ENCODE measurements at places on chromosomes 4 and X. TPM values are rescaled to one million over a fixed set of nuclear protein-coding genes. Genes with fewer than 3 reads are reported as not detected.
A peak's percentile ranks its signal among the peaks of the same experiment; 100 is the strongest.

DNA sequence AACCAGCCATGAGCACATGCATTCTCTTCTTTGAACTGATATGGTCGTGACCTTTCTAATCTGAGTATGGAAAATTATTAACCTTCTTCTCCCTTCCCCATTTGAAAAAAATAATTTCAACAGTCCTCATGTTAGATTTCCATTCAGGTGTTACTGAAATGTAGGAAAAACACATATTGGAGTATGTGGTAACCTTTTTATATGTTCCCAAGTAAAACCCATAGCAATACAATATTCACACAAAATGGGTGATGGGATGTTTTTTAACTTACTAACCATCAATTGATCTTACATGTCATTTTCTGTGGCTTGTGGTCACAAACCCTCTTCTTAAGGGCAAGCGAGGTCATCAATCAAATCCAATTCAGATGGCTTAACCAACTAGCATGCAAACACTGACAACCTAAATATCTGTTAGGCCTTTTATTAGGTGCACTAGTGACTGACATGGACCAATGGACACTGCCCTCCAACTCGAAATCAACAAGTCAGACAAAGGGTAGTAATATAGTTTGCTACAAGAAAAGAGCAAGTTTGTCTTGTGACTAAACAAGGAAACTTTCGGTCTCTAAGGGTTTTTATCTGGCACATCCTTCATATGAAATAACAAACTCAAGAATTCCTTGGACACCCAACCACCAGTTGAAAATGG is 74.3 kb downstream of the CAMK2D start:
- H3K27ac ChIP-seq, result no peak overlapping the region
- peaks cover 29% of the 10 kb centered on the region for H3K4me1 ChIP-seq
- DNase-seq, result no peak
- no peak overlapping the region for H3K4me3 ChIP-seq
- no peaks in the 10 kb centered on the region for H3K27me3 ChIP-seq

DNA sequence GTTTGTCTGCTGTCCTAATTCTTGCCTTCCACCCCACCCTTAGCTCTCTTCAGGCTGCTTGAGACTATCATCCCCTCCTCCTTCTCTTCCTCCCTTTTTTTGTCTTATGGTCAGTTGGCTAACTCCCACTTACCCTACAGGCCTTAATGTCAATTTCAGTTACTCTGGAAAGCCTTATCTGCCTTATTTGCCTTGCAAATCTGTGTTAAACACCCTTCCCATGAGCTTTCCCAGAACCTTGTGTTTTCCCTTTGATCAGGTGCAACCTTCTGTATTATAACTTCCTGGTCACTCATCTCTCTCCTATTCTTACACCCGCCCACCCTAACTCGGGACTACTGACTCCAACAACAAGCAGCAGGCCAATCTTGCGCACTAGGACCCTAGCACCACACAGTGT is 74.8 kb downstream of the COX18 start:
- DNase-seq, result no peak
- no peak overlapping the region for H3K4me3 ChIP-seq
- H3K4me1 ChIP-seq, result no peaks in the 10 kb centered on the region
- H3K36me3 ChIP-seq, result no peaks in the 10 kb centered on the region

DNA sequence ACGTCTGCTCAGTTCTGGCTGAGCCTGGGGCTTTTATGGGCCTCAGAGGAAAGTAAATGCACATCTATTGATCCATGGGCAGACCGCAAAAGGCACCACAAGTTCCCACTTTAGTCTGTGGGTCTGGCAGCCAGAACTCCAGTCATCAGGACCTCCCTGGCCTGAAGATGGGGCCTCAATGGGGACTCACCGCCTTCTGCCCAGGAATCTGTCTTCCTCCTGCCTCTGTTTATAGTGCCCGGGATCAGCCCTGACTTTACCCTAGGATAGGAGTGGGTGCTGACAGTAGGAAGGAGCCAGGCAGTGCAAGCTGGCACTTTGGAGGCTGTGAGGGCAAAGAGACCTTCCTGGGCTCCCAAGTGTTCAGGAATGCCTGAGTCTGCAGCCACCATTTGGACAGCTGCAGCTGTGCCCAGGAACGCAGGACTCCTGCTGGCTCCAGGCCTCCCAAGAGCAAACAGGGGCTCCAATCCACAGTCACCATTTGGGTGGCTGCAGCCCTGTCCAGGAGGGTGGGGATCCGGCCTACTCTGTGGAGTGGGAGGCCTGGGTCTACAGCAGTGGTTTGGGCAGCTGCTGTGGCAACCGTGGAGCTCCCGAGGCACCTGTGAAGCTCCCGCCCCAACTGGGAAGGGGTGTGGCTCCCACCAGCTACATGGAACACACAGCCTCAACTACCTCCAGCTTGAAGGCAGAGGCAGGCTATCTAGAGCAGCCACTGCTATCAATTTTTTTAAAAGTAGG is 1440.9 kb upstream of the ADGRL3 start:
- no peak overlapping the region for H3K4me3 ChIP-seq
- H3K27me3 ChIP-seq, result no peaks in the 10 kb centered on the region
- H3K4me1 ChIP-seq, result no peaks in the 10 kb centered on the region
- no peak overlapping the region for H3K27ac ChIP-seq
- no peaks in the 10 kb centered on the region for H3K36me3 ChIP-seq

DNA sequence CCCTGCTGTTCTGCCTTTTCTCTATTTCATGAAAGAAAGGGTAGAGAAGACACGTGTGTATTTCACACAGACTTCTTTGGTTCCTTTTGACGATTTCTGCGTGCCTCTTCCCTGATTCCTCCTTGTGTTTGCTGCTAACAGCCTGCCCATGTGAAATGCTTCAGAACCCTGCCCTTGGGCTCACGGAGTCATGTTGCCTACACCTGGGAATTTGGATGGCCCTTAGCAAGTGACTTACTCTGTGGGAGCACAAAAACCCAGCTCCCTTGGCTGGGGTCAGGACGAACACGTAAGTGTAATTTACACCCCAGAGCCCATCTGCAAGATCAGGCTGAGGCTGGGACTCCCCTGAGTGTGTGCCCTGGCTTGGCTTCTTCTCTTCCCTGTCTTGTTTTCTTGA is 220.3 kb upstream of the BCOR start:
- no peak overlapping the region for H3K4me3 ChIP-seq
- H3K4me1 ChIP-seq, result no peaks in the 10 kb centered on the region
- no peaks in the 10 kb centered on the region for H3K27me3 ChIP-seq

DNA sequence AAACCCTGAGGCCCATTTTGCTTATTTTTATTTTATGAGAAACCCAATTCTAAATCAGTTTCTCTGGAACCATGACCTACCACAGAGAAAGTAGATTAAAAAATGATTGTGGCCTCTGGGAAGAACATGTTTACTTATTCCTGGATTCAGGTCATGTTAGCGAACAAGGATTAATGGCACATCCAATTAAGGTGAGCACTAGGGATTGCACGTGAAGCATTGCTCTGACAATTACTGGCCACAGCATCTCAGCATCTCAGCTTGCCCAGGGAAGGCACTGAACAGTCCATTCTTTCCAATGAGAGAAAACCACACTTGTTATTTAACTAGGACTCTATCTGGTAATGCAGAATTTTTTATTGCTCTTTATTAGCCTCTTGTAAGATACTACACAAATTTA is 119.8 kb downstream of the ZNF330 start:
- H3K27me3 ChIP-seq, result no peaks in the 10 kb centered on the region
- H3K27ac ChIP-seq, result no peak overlapping the region
- DNase-seq, result no peak
- no peaks in the 10 kb centered on the region for H3K36me3 ChIP-seq
- H3K4me1 ChIP-seq, result no peaks in the 10 kb centered on the region

- H3K27ac ChIP-seq, result no peak overlapping the region
- no peak for DNase-seq
- no peaks in the 10 kb centered on the region for H3K27me3 ChIP-seq
- H3K4me3 ChIP-seq, result no peak overlapping the region
- H3K4me1 ChIP-seq, result no peaks in the 10 kb centered on the region
These were observed 115.0 kb upstream of the TLL1 start for GRCh38 chr4:165758086-165758485.

- H3K27me3 ChIP-seq, result no peaks in the 10 kb centered on the region
- DNase-seq, result no peak
- H3K4me1 ChIP-seq, result no peaks in the 10 kb centered on the region
- no peak overlapping the region for H3K4me3 ChIP-seq
These were observed 14.8 kb upstream of the UCHL1 start for GRCh38 chr4:41241919-41242318.

DNA sequence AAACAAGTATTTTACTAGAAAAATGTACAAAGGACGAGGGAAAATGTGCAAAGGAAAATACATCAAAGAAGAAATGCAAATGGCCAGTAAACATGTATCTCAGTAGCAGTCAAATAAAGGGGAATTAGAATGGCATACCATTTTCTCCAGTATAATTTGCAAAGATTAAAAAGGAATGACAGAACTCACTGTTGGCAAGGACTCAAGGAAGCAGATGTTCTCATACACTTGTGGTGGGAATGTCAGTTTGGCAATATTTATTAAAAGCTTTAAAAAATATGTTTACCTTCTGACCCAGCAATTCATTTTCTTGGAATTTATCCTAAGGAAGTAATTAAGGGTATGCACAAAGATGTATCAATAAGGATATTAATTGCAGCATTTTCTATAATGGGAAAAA is 7.6 kb downstream of the CLCN5 start:
- no peaks in the 10 kb centered on the region for H3K36me3 ChIP-seq
- DNase-seq, result no peak

DNA sequence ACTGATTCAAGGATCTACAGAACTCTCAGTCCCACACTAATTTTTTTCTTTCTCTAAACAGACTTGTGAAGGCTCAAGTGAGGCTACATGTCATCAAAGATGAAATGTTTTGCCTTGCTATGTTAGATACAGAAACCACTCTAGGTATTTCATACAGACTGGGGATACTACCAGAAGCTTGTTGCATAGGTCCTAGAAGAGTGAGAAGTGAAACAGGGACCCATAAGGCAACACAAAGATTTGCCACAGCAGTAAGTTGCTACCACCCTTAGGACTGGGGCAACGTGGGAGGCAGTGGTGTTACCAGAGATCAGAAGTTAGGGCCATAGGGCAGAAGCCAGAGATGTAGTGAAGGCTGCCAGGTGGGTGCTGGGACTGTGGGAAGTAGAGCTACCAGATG is 50.7 kb upstream of the MID1IP1 start:
- no peak overlapping the region for H3K4me3 ChIP-seq
- H3K4me1 ChIP-seq, result no peaks in the 10 kb centered on the region
- no peak for DNase-seq
- no peak overlapping the region for H3K27ac ChIP-seq

DNA sequence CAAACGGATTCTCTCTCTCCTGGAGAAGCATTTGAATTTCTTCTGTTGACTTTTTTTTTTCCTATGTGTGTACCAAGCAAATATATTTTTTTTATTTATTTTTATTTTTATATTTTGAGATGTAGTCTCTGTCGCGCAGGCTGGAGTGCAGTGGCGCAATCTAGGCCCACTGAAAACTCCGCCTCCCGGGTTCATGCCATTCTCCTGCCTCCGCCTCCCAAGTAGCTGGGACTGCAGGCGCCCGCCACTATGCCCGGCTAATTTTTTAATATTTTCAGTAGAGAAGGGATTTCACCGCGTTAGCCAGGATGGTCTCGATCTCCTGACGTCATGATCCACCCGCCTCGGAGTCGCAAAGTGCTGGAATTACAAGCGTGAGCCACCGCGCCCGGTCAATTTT is 549.5 kb upstream of the GNPDA2 start:
- no peak for DNase-seq
- no peaks in the 10 kb centered on the region for H3K4me1 ChIP-seq
- H3K27me3 ChIP-seq, result no peaks in the 10 kb centered on the region
- no peak overlapping the region for H3K4me3 ChIP-seq
- no peaks in the 10 kb centered on the region for H3K36me3 ChIP-seq

DNA sequence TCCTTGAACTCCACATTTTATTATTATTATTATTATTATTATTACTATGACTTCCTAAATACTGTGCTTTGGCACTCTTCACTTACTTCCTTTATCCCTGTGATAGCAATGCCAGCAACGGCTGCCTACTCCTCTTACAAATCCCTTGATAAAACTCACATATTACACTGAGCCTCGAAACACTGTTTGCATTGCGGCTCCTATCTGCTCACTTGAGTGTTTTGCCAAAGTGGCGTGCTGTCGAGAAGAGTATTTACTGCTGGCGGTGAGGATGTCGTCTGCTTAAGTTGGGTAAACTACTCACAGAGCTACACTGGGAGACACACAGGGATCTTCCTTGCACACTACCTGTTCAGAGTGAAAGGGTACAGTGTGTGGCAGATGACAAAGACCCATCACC is 143.4 kb upstream of the VCX3A start:
- H3K27me3 ChIP-seq, result no peaks in the 10 kb centered on the region
- H3K4me1 ChIP-seq, result no peaks in the 10 kb centered on the region
- DNase-seq, result no peak
- no peak overlapping the region for H3K27ac ChIP-seq

GRCh38 chr4:103075435-103075893 is 1.1 kb downstream of the SLC9B2 start:
- no peaks in the 10 kb centered on the region for H3K27me3 ChIP-seq
- no peak for DNase-seq
- H3K27ac ChIP-seq, result peak overlapping the region; percentile 93
- H3K4me1 ChIP-seq, result no peaks in the 10 kb centered on the region
- H3K4me3 ChIP-seq, result peak overlapping the region; percentile 77
- no peaks in the 10 kb centered on the region for H3K36me3 ChIP-seq

GRCh38 chrX:136219893-136220292 is 31.3 kb downstream of the MAP7D3 start:
- no peaks in the 10 kb centered on the region for H3K36me3 ChIP-seq
- no peaks in the 10 kb centered on the region for H3K4me1 ChIP-seq
- no peak overlapping the region for H3K27ac ChIP-seq
- no peaks in the 10 kb centered on the region for H3K27me3 ChIP-seq
- no peak for DNase-seq

DNA sequence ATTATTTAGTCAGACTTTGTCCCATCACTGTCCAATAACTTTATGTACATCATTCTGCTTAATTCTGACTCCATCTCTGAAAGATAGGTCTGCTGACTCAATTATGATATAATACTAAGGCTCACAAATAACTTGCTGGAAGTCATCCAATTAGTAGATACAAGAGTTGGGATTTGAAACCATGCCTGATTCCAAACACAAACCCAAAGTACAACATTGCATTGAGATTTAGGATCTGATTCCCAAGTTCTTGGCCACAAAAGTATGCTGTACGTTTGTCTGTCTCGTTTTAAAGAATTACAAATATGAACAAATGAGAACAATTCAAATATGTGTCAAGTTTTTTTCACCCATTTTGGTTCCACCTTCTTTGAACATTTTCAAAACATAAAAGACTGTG is 108.8 kb downstream of the AMELX start:
- no peak for DNase-seq
- H3K27me3 ChIP-seq, result no peaks in the 10 kb centered on the region
- H3K27ac ChIP-seq, result no peak overlapping the region

DNA sequence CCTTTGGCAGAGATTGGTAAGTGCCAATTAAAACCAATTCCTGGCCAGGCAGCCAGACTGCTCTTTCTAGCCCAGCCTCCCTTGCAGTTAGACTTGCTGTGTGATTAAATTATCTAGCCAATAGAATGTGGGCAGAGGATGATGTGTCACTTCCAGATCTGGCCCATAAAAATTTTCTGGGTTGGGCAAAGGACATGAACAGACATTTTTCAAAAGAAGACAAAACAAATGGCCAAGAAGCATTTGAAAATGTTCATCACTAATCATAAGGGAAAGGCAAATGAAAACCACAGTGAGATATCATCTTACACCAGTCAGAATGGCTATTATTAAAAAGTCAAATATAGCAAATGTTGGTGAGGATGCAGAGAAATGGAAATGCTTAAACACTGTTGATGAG is 71.4 kb upstream of the STIM2 start:
- H3K27ac ChIP-seq, result no peak overlapping the region
- no peaks in the 10 kb centered on the region for H3K27me3 ChIP-seq
- DNase-seq, result no peak
- no peak overlapping the region for H3K4me3 ChIP-seq
- H3K4me1 ChIP-seq, result peaks cover 8% of the 10 kb centered on the region

The PDGFRA gene
- 46.5 TPM for total RNA-seq

The GABRE gene
- total RNA-seq, result 9.7 TPM

The SMC1A gene
- total RNA-seq, result 28.8 TPM

The PRR32 gene
- not detected for total RNA-seq

The MYL5 gene
- 34.2 TPM for total RNA-seq

The MAGEA10 gene
- 6.3 TPM for total RNA-seq

The FNIP2 gene
- total RNA-seq, result 28.4 TPM

Data from testis (tissue), 5 donors.